ENCODE measurements at places on chromosomes 2 and 18. TPM values are rescaled to one million over a fixed set of nuclear protein-coding genes. Genes with fewer than 3 reads are reported as not detected.

ELOA2 gene
- not detected for total RNA-seq

RAB27B gene
- total RNA-seq = 1.7 TPM

CYB5A gene
- 38.8 TPM for total RNA-seq

LINC00305 gene
- not detected for total RNA-seq

WDR54 gene
- 16.9 TPM for total RNA-seq

MSH2 gene
- total RNA-seq = 13.7 TPM

ADGRF3 gene
- total RNA-seq = 0.09 TPM

LYPD1 gene
- 0.74 TPM for total RNA-seq

MRPS5 gene
- 30.4 TPM for total RNA-seq

HAAO gene
- 0.90 TPM for total RNA-seq

PDE6D gene
- total RNA-seq = 14.1 TPM

EFR3B gene
- 1.1 TPM for total RNA-seq

FOXD4L1 gene
- 0.16 TPM for total RNA-seq

SLC8A1 gene
- total RNA-seq = 112 TPM

SH3RF3 gene
- 8.4 TPM for total RNA-seq

GREB1 gene
- total RNA-seq = 1.7 TPM

PCARE gene
- under 0.01 TPM for total RNA-seq

PAPOLG gene
- total RNA-seq = 18.9 TPM

HOXD9 gene
- not detected for total RNA-seq

PAIP2B gene
- total RNA-seq = 1.6 TPM

SULT1C4 gene
- 0.33 TPM for total RNA-seq
